ENCODE measurements at places on chromosomes 12 and 14. TPM values are rescaled to one million over a fixed set of nuclear protein-coding genes. Genes with fewer than 3 reads are reported as not detected.

- no peak for DNase-seq
Observed at GRCh38 chr12:4564818-4565217, 2.8 kb downstream of the DYRK4 start.

DNA sequence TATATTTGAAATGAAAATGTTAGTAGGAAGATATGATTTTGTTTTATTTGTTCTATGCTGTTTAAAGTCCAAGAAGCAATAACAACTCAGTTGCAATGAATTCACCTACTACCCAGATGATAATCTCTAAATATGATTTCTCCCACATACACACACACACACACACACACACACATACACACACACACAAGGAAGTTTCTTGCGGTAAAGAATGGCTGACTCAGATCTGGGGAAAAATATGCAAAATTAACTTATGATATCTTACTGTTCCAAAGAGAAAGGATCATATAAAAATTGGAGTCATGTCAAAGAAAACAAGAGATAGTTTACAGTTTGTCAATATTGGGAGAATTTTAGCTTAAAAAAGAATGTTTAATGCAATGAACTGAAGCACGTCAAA lies 456.7 kb downstream of the SLC16A7 start:
- DNase-seq = no peak

DNA sequence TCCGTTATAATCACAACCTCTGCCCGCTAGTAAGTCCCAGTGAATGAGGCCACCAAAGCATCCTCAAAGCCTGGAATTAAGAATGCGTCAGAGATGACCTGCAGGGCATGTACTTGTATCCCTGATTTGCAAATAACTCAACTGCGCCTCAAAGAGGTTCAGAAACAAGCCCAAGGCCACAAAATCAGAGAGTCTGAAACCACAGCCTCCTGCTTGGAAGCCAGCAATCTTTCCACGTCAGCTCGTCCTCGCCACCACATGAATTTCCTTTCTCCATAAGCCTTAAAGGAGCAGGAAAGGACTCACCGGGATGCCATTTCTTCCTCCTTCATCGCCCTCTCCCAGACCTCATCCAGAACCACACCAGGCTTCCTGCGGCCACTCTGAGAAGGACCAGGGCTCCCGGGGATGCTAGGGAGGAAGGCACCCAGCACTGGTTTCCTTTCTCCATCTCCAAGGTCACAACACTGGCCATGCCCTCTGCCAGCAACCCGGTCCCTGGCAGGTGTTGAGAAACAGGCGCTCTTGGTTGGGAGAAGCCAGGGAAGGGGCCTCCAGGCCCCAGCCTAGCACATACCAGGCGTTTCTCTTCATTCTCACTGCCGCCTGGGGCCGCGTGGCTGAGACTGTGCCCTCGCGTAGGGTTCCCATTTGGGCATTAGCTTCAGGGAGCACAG lies 191.2 kb upstream of the DIO3 start:
- DNase-seq = no peak

DNA sequence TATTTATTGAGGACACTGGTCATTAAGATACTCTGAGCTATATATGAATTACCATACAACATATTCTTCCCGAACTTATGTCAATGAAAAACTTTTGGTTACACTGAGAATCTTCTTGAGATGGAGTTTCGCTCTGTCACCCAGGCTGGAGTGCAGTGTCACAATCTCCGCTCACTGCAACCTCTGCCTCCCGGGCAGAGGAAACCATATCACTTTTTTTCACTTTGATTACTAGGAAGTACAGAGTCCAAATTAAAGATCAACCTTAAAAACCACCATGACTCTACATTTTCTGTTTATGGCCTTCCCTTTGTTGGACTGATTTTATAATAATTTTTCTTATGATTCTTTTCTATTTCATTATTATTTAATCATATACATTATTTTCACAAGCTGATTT lies 336.5 kb downstream of the FSCB start:
- DNase-seq = no peak

GRCh38 chr12:94916663-94917062 lies 86.8 kb downstream of the NDUFA12 start:
- DNase-seq = no peak

GRCh38 chr12:107906707-107907106 lies 132.2 kb downstream of the ASCL4 start:
- no peak for DNase-seq

- no peak for DNase-seq
Observed at GRCh38 chr12:76025601-76026575, 5.7 kb downstream of the PHLDA1 start.

DNA sequence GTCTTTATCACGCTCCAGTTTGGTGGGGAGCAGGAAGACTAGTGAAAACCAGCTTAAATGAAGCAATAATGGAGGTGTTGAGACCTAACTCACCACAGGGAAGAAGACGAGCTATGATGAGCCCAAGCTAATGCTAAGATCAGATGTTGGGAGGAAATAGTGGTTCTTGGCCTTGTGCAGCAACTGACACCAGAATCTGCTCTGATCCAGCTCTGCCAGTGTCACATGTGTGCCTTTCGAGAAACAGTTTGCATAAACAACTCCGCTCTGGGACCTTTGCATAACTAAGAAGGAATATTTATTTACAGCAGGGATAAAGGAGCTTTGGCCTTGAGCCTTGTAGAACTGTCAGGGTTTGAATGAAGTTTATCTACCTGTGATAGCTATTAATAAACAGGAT lies 369.4 kb upstream of the CCDC196 start:
- no peak for DNase-seq

DNA sequence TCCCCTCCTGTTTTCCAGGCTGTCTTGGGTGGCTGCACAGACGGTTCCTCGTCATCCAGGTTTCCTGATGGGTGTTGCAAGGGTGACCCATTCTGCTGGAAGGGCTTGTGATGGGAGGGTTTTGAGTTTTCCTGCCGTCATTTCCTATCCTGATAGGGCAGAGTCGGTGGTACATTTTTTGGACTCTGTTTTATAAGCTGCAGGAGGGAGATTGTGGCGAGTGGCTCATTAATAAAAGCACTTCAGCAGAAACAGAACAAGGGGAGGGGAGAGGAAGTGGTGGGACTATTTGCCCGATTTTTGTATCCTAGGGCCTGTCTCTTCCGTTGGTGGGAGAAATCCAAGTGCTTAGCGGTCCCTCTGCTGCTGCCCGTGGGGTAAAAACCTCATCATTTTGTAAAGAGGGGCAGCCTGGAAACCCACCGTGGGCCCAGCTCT lies 40.0 kb downstream of the TSPAN9 start:
- no peak for DNase-seq

DNA sequence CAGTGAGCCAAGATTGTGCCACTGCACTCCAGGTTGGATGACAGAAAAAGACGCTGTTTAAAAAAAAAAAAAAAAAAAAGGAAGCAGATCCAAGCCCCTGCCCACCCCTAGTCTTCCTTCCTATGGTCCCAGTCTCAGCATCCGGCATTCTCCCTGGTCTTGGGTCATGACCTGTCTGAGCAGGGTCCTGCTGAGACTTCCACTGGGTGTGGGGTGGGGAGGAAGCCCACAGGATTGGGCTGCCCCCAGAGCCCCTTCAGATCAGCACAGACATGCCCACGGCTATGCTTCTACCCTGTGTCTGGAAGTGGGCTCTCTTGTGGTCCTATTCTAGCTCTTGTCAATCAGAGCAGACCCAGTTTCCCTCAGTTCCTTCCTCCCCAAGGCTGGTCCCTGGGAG lies 12.6 kb upstream of the PLEK2 start:
- no peak for DNase-seq

- DNase-seq = no peak
Observed at GRCh38 chr12:79409562-79409961, 281.2 kb downstream of the PAWR start.

DNA sequence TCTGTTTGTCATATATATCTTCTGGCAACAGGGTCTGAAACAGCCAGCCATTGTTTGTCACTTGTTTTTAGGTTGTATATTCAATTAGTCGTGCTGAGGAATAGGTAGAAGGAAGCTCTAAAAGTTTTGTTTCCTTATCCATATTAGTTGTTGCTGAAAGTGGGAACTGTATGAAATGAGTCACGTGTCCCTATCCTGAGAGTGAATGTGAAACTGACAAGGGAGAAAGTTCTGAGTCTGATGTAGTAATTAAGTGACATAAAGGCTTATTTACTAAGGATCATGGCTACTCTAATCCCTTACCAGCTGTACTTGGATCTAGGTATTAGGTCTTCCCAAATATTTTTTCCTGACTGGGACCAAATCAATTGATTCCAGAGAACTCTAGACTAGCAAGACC lies 16.4 kb downstream of the FAM234B start:
- no peak for DNase-seq

Gene KRT75
- total RNA-seq = not detected

Gene E2F7
- 29.4 TPM for total RNA-seq

Gene ARMH4
- total RNA-seq = 0.07 TPM

Gene C12orf56
- not detected for total RNA-seq

Gene GYS2
- total RNA-seq = not detected

Gene ABHD4
- total RNA-seq = 8.3 TPM

Gene ACOT6
- total RNA-seq = not detected

Data from activated CD4-positive, alpha-beta T cell treated with anti-CD3 and anti-CD28 coated beads, Interleukin-2, amount 10 ng/mL, durations not matched to agents 7 days and 5 days (primary cell).